BE2C (cell line): ENCODE measurements at places on chromosomes 7 and 10.

- DNase-seq = no peak
Observed at GRCh38 chr7:36887969-36888368, 163.7 kb upstream of the AOAH start.

- no peak for DNase-seq
Observed at GRCh38 chr10:120475844-120476791, 19.1 kb downstream of the PLPP4 start.

DNA sequence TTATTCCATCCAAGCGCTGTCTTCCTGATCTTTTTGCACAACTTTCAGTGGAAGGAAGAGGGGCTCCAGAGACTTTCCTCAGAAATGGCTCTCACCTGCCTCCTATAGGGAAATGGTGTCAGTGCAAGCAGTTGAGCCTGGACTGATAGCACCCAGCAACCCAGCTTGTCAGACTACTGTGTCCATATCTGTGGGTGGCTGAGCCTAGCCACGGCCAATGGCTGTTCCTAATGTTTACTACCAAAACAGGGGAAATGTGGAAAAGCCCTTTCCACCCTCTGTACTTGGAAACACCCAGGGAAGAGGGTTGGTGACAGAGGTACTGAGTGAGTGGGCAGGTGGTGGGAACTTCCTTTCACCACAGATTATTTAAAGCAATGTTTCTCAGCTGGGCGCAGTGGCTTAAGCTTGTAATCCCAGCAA is 4.3 kb upstream of the YKT6 start:
- peak; percentile 63 for DNase-seq

DNA sequence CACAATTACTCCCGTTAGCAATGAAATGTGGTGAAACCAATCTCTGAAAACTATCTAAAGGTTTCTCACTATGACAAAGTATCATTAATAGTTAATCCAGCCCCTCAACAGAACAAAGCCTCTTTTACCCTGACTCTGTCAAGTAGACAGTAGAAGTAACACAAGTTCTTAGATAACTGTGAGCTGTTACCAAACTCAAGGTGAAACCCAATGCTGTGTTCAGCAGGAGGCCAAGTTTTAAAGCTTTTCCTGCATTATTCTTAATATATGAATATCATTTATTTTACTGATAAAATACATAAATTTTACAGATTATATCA is 109.1 kb downstream of the SRPK2 start:
- DNase-seq = no peak

GRCh38 chr7:70354409-70355169 is 756.3 kb downstream of the AUTS2 start:
- no peak for DNase-seq
